ENCODE measurements at places on chromosomes 12 and 14.

DNA sequence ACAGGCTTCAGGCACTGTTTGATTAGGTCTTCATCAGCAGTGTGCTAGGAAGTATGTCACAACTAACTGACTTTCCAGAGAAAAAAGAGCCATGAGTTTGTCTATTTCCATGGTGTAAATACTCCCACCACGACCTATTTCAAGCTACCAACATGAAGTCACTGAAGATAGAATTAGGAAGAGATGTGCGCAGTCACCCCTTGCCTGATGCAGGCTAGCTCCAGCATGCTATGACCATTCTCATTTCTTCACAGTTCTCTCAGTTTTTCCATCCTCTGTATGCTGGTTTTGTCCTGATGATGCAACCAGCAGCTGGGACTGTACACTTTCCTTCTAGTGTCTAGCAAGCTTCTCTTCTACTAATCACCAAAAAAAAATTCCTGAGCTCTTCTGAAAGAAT, 191.6 kb upstream of the NUDT4 start:
- peak; percentile 72 for DNase-seq

- no peak for DNase-seq
Observed at GRCh38 chr12:121507245-121507644, 73.6 kb downstream of the KDM2B start.

GRCh38 chr14:92473261-92473968, 40.2 kb upstream of the RIN3 start:
- peak; percentile 86 for DNase-seq

DNA sequence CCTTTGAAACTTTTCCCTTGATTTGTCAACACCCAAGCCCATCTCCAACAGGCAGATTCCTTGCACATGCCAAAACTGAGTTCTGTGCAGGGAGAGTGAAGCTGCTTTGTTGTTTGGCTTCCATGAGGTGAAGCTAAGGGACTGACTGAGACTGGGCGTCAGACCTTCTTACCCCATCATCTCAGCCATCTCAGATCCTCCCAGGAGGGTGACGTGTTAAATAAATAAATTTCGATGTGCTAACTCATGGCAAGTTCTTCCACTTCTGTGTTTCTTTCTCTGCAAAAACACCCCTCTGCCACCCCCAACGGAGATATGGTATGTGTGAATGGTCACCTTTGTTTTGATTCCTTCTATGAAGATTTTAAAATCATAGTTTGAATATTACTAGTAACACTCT, 17.8 kb downstream of the UTP20 start:
- DNase-seq = peak; percentile 1

DNA sequence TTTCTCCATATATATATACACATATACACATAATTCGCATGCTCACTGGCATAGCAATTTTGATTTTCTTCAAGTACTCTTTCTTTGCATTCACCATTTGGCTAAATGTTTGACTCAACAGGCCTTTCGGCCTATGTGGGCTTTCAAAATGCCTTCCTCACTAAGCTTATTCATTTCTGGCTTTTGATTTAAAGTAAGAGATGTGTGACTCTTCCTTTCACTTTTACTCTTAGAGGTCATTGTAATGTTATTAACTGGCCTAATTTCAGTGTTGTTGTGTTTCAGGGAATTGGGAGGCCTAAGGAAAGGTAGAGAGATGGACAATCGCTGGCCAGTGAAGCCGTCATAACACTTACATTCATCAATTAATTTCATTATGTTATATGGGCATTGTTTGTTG, 14.5 kb upstream of the KLRD1 start:
- DNase-seq = no peak

DNA sequence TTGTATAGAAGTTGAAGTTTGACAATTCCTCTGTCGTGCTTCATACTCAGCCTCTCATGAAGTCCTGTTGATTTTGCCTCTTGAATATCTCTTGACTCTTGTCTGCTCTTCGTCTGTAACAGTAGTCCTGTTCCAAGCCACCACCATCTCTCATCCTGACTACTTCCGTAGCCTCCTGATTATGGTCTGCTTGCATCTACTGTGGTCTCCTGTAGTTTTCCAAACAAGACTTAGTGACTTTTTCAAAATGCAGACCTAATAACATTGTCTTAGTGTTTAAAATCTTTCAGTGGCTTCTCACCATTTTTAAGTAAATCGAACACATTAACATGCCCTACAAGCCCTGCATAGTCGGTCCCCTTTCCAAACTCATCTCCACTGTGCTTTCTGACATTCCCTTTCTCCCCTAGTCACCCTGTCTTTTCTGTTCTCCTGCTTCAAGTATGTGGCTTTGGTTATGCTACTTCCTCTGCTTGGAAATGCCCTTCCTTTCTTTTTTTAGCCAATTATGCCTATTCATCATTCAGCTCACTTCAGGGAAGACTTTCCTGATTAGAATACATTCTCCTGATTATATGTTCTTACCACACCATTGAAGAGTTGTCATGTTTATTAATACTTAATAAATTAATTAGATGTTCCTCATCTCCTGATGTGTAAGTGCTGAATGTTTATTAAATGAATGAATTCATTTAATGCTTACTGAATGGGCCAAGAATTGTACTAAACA, 2.0 kb downstream of the SCYL2 start:
- no peak for DNase-seq

- peak; percentile 42 for DNase-seq
Observed at GRCh38 chr14:99064262-99064954, 207.6 kb downstream of the BCL11B start.

- DNase-seq = no peak
Observed at GRCh38 chr14:61333087-61333486, 11.7 kb downstream of the PRKCH start.

GRCh38 chr12:24455811-24456210, 493.1 kb downstream of the BCAT1 start:
- no peak for DNase-seq

- DNase-seq = no peak
Observed at GRCh38 chr14:104726600-104727451, 2.8 kb downstream of the ADSS1 start.

GRCh38 chr12:10717410-10717809, 5.7 kb downstream of the YBX3 start:
- DNase-seq = peak; percentile 37

GRCh38 chr12:112488257-112488876, 69.6 kb downstream of the PTPN11 start:
- DNase-seq = no peak

DNA sequence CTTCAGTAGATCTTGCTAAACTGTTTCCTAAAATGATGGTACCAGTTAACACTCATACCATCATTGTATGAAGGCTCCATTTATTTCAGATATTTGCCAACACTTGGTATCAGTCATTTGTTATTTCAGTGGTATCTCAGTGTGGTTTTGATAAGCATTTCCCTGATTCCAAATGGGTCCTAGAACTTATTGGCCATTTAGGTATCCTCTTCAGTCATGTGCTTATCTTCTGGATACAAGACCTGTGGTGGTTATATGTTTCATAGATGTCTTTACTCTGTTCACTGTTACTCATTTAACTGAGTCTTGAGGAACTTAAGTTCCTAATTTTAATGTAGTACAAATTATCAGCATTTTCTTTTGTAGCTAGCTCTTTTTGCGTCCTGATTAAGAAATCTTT, 13.5 kb downstream of the SINHCAF start:
- DNase-seq = no peak

GRCh38 chr14:37709419-37710195, 114.2 kb downstream of the TTC6 start:
- peak; percentile 28 for DNase-seq

- no peak for DNase-seq
Observed at GRCh38 chr14:53848854-53849253, 107.8 kb downstream of the BMP4 start.

DNA sequence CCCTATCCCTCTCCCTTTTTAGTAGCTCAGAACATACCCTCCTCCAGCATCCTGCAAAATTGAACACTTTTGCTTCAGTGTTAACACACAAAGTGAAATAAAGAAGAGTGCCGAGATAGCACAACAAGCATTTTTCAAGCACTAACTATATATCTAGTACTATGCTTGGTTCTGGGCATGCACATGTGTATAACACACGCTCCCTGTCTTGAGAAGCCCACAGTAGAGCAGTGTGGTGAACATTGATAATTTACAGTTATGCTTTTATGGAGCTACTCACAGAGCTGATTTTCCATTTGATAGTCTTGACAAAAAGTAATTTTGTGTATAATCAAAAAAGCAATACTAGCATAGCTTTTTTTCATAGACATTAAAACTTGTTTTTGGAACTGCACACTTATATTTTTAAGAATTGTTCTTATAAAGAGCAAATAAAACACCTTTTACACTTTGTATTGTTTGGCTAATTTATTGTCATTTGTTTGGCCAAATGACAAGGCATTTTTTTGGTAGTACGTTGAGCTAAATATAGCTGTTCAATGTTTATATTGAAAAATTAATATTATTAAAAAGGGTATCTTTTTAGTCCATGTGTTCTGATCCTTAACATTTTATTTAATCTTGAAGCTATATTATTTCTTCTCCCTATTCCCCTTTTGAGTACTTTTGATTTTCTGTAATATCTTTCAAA, 39.7 kb downstream of the LEMD3 start:
- DNase-seq = no peak

- peak; percentile 79 for DNase-seq
Observed at GRCh38 chr12:121765573-121765972, 27.9 kb downstream of the RHOF start.

DNA sequence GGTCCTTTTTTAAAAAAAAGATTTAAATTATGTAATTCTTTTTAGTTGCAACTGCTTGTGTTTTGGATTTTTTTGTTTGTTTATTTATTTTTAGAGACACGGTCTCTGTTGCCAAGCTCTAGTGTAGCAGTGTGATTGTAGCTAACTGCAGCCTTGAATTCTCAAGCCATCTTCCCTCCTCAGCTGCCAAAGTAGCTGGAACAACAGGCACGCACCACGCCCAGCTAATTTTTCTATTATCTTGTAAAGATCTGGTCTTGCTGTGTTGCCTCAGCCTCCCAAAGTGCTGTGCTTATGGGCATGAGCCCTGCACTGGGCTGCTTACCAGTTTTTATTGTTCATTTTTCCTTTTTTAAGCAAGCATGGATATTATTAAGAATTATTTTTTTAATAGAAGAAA, 10.6 kb upstream of the ART4 start:
- DNase-seq = peak; percentile 21

DNA sequence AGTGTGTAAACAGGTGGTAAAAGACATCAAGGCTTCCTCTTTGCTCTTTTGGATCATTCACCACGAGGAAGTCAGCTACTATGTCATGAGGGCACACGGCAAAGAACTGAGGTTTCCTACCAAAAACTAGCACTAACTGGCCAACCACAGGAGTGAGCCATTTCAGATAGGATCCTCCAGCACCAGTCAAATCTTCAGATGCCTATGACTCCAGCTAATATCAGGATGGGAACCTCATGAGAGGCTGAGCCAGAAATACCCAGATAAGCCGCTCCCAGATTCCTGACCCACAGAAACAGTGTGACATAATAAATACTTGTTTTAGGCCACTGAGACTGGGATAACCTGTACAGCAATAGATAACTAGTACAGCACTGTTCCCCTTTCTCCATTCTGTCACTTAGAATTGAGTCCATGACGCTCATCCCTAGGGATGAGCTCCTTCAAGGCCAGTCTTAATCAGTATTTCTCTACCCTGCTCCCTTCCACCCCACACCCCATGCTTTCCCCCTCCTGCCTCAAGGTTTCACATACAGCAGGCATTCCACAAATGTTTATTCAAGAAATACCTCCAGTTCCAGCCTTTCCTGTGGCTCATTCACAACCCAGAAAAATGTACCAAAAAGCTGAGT, 68.4 kb downstream of the PPM1H start:
- DNase-seq = peak; percentile 73

DNA sequence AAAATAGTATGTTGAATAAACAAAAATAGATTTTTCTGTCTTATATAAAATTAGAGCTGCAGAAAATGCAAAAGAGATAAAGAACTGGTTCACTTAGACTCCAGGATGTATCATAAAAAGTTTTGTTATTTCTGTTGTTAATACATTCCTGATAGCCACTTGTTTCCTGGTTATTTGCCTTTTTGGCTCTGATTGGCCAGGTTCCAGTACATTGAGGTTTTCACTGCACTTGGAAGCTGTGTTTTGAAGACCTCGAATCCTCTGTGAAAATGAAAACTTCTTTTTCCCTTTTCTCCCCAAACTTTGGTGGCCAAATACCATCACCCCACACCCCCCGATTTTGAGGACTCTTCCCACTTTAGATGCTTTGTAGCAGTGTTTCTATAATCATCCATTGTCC, 525.3 kb downstream of the MED13L start:
- DNase-seq = peak; percentile 53

DNA sequence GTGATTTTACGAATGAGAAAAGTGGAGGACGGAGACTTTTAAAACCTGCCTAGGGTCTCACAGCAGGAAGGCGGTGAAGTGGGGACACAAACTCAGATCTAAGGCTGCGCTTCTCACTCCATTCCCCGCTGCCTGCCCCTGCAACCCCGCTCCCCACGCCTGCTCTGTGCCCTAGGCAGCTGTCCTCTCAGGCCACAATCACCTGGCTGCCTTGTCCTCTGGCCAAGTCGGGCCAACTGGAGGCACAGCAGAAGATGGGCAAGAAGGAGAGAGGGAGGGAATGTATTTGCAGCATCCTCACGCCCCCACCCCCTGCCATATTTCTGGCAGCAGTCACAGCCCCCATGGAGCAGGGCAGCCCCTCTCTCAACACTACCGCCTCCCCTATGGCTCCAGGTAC, 94.9 kb downstream of the CHGA start:
- DNase-seq = no peak

- DNase-seq = no peak
Observed at GRCh38 chr12:9991876-9992275, 7.0 kb downstream of the CLEC1B start.

DNA sequence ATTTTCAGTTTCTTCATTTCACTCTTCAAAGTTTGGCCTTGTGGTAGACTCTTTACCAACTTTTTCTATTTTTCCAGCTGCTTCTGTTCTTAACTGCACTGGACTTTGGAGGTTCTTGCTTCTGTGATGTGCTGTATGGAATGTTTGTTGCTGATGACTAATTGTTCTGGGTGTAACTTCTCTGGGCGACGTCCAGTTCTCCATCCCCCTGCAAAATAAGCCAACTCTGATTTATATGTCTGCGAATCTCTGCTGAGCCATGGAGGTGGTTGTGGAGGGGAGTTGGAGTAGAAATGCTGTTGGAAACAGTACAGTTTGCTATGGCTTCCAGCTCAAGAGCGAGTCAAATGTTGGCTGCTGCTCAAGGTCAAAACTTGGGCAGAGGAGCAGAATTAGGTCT, 113.9 kb upstream of the DYRK2 start:
- peak; percentile 95 for DNase-seq

DNA sequence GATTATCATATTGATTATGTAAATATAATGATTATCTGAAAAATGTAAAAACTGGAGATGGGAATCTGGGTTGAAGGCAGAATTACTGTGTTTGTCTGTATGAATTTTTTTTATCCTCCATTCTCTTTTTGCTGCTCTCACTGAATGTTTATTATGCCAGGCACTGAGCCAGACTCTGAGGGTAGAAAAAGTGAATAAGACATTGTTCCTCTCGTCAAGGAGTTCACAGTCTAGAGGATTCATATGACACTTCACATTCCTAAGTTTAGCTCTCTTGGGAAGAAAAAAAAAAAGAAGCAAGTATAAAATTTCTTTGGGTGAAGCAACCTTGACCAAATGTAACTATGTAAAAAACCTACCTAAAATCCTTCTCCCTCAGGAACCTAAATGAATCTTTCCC, 120.9 kb upstream of the LMO3 start:
- no peak for DNase-seq
